Stimulated activated CD4-positive, alpha-beta T cell treated with anti-CD3 and anti-CD28 coated beads, Interleukin-2, amount 100 ng/mL, for 48 hours (primary cell): ENCODE measurements at places on chromosomes 1 and 21.

DNA sequence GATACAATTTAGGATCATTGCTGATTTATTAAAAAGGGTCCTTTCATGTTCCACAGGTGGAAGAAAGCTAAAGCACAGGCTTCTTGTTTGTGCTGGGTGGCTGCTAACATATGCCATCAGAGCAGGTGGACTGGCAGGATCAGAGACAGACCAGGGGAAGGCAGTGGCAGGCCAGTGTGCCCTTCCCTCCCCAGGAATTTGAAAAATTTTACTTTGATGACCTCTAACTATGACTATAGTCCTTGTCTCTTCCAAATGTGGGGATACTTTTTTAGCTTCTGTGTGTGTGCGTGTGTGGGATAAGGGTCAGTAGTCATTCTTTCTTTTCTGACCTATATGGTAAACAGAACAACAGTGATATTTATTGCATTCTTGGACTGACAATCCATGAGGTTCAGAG lies 49.9 kb downstream of the LHX9 start:
- no peak for DNase-seq

DNA sequence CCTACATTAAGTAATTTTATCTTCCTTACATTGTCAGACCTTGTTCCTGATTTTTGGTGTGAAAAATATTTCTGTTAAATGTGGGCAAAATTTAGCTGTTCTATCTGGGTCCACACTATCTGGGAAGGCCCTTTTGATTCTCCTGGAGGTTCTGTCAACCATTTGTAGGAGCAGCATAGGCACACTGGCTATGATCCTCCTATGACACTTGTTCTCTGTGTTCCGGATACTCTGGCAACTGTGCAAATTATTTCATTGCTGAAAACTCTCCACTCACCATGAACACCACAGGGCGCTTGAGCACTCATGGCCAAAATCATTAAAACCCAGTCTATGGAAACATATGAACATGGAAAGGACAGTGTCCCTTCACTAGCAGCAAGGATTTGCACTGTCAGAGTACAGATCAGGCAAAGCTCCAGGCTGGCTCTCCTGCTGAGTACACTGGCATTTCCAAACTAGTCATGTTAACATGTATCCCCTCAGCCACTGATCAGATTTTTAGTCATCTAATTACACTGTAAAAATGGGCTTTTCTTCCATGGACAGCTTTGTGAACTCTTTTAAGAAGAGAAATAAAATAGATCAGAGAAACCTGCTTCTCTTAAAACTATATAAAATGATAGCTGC lies 43.9 kb upstream of the SGIP1 start:
- no peak for DNase-seq

- no peak for DNase-seq
Observed at GRCh38 chr1:156471496-156472490, 28.8 kb downstream of the MEF2D start.

GRCh38 chr1:2460203-2460602 lies 15.9 kb upstream of the PLCH2 start:
- no peak for DNase-seq

GRCh38 chr1:118841521-118841920 lies 146.6 kb downstream of the TBX15 start:
- DNase-seq, result no peak

DNA sequence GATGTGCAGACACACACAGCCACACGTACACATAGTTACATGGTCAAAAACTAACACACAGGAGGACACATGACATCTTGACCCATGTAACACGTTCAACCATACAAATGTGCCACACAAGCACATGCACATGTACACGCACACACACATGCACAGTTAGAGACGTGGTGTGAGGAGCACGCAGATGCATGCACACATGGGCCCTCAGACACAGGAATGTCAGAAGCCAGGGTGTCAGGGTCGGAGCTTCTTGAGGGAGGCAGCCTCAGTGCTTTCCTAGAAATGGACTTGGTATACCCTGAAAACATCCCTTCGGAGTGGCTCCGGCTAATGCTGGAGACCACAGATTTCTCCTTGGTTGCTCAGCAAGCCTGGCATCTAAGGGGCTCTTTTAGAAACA lies 114.3 kb downstream of the DMRTB1 start:
- DNase-seq, result no peak

GRCh38 chr1:64195081-64195395 lies 8.4 kb upstream of the UBE2U start:
- DNase-seq, result no peak

DNA sequence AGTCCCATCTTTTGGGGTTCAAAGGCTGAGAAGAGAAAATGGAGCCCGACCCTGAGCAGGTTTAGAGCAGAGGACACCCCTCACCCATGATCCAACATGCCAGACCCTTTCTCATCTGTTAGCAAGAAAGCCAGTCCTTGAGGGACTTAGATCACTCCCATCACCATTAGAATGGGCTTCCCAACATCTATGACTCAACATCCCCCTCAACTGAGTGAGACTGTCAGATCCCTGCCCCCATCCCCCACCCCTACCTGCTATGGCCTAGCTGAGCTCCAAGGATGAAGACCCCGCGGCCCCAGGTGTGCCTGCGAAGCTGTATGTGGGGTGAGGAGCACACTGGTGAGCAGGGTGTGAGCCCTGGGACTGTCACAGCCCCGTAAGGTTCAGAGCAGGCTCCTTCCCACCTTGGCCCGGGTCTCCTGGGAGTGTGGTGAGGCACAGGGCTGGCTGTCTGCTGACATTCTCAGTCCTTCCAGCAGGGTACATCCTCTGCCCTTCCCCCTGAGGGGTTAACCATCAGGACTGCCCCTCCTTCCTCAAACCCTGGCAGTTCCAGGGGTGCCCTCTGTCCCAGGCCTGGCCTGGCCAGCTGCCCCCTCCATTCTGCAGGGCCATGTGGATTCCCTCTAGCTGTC lies 21.4 kb upstream of the BLACAT1 start:
- no peak for DNase-seq

DNA sequence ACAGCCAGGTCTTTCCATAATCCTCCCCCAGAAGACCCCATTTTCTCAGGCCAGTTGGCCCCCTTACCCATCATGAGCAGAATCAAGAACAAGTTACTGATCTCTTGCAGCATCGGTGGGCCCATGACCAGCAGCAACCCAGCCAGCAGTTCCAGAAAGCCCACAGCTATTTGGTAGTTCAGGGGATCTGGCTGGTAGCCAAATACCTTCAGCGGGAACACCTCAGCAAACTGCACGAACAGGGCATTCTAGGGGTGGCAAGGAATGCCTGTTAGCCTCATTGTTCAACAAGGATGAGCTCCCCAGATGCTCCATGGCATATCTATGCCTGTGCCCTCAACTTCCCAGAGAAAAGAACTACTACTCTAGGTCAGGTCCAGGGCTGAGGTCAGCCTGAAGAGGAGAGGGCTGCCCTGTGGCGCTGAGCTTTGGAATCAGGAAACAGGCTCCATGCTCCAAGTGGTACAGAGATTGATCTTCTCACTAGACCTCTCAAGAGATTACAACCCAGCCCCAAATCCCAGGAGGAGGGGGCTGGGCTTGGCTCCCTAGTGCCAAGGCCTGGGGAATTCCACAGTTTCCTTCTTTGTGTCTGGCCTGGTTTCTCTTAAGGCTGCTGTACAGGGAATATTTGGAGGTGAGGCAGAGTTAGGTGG lies 1.3 kb downstream of the TMEM35B start:
- DNase-seq, result no peak

DNA sequence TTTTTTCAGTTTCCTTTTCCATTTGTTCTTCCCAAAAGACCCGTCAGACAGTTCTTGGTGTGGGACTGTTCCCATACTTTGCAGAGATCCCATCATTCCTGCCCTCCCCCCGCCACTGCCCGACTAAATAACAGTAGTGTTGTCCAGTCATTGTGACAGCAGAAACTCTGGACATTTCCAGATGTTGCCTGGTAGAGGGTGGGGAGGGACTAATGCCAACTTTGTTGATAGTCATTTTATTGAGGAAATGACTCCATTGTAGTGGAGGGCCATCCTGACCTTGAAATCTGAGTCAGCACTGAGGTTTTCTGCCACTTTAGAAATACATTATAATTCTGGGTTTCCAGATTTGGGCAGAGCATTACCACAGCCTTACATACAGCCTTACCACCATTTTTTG lies 85.4 kb downstream of the CEP350 start:
- DNase-seq, result no peak

DNA sequence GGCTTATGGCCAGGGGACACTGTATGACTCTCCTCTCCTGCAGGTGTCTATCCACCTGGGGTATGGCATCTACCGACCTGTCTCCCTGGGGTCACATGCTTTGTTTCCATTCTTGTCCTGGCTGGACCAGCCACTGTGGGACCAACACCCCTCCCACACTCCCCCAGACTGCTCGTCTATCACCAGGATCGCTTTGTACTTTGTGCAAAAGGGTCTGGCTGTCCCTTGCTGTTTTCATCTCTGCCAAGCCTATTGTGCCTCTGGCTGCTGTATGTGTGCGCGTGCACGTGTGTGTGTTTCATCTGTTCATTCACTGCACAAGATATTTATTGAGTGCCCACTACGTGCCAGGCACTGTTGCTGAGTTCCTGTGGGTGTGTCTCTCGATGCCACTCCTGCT lies 25.5 kb downstream of the ETNK2 start:
- DNase-seq, result no peak

DNA sequence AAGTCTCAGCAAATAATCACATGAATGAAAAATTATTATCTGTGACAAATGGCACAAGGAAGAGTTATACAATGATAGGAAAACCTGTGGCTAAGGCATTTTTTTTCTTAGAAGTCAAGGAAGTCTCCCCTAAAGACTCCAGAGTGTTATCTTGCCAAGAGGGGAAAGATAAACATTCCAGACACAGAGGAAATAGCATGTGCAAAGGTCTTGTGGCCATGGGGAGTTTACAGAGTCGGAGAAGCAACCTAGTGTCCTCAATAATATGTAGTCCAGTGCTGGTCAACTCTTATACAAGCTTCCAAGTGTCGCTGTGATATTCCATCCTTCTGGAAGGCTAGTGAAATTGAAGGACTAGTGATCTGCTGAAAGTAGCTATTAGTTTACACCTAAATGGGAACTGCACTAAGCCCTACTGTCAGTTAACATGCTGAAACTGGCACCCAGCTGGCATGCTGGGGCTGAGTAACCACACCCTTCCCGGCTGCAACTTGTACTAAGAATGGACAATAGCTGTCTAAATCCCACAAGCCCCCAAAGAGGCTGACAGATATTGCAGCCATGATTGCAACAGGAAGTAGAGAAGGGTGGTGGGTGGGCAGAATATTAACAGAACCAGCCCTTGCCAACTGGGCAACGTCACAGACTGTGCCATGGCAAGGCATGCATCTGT lies 11.5 kb upstream of the ATP1B1 start:
- no peak for DNase-seq

- DNase-seq, result peak; percentile 75
Observed at GRCh38 chr1:234065794-234066447, 161.4 kb downstream of the SLC35F3 start.

GRCh38 chr1:86648255-86648654 lies 56.1 kb upstream of the SH3GLB1 start:
- DNase-seq, result no peak

- no peak for DNase-seq
Observed at GRCh38 chr21:34031835-34032370, 41.5 kb upstream of the MRPS6 start.

GRCh38 chr1:79716447-79716846 lies 709.9 kb upstream of the ADGRL4 start:
- no peak for DNase-seq

GRCh38 chr1:42822800-42823392 lies 5.7 kb upstream of the SVBP start:
- DNase-seq, result no peak

DNA sequence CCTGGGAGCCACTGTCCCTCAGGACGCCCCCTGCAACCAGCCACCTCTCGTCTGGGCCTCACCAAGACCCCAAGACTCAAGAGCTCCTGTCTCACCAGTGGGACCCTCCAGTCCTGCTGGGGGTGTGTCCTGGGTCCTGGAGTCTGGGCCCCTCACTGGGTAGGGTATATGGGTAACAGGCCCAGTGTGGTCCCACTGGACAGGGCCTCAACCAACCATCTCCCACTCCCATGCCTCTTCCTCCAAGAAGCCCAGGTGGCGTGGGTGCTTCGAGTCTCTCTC lies 725 bp upstream of the VWA1 start:
- DNase-seq, result no peak

GRCh38 chr1:3359351-3359750 lies 95.1 kb upstream of the ARHGEF16 start:
- DNase-seq, result no peak

GRCh38 chr1:219401724-219402625 lies 210.9 kb downstream of the ZC3H11B start:
- DNase-seq, result no peak

DNA sequence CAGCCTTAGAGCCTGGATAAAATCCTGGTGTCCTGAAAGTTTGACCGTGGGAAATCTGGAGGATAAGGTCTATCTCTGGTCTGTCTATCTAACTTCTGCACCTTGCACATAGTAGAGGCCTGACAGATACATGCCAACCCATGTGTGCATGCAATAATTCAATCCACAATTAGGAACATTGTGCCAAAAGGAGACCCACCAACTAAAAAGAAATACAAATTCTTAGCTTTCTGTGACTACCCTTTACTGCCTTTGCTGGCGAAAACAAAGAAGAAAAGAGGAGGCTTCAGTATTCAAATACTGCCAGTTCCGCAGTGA lies 381 bp upstream of the KLHL20 start:
- DNase-seq, result no peak

- DNase-seq, result no peak
Observed at GRCh38 chr1:175742790-175743459, 470 bp downstream of the TNR start.

DNA sequence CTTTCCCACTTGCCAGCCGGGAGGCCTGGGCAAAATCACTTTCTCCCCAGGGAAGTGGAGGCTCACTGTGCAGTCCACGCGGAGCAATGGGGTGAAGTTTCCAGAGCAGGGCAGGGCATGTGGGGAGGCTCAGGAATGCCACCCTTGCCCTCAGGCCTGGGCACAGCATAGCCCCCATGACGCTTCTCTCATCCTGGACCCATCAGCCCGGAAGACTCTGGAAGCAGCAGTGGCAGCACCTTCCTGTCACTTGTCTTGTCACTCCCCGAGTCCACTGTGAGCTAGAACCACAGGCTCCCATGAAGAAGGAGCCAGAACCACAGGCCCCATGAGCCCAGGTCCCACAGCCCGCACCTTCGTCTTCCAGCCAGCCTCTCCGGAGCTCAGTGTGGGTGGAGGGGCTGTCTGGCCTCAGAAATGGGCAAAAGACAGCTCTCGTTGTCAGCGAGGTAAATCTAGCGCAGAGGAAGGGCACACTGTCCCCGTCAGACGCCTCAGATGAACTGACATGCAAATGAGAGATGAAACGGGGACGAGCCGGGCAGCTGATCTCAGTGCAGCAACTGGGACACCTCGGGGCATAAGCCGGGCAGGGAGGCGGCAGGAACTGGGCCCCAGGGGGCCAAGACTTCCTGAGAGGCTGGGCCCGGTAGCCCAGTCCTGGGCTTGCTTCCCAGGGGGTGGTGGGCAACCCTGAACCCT lies 6.1 kb downstream of the PDE9A start:
- DNase-seq, result no peak

GRCh38 chr1:29540801-29541357 lies 304.6 kb downstream of the PTPRU start:
- DNase-seq, result no peak
